ENCODE measurements at places on chromosomes 3 and 15.

- DNase-seq = no peak
Observed at GRCh38 chr3:124034016-124034843, 42.3 kb upstream of the ROPN1 start.

GRCh38 chr3:150889106-150889505 lies 16.1 kb downstream of the MINDY4B start:
- DNase-seq = no peak

- no peak for DNase-seq
Observed at GRCh38 chr3:150090877-150091276, 120.2 kb upstream of the PFN2 start.

GRCh38 chr3:143380449-143380848 lies 260.9 kb downstream of the CHST2 start:
- no peak for DNase-seq

- no peak for DNase-seq
Observed at GRCh38 chr3:186099178-186099577, 9.7 kb downstream of the ETV5 start.

DNA sequence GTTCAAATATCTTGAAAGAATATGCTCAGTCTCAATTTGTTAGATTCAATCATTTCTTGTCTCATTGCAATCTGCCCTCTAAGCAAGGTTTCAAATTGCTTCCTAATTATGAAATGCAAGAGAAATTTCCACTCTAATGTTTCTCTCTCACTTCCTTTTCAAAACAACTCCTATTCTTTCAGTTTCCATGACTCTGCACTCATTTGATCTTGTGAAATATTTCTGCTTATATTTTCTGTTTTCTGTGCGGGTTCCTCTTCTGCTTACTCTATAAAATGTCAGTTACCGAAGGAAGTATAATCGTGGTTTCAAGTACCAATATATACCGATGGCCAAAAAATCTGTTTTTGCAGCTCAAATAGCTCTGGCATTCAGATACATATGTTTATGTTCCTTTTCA lies 521.9 kb upstream of the NAALADL2 start:
- no peak for DNase-seq

Measured in stimulated activated CD8-positive, alpha-beta memory T cell treated with anti-CD3 and anti-CD28 coated beads, Interleukin-7, amount 100 ng/mL, for 1 hour (primary cell).